CD4-positive, alpha-beta T cell treated with Interleukin-12 subunit alpha and Interleukin-12 subunit beta, for 1 hour (primary cell): ENCODE measurements at places on chromosomes 11 and 22.

- DNase-seq: no peak
Measured at GRCh38 chr11:7964873-7965272, 374 bp downstream of the NLRP10 start.

DNA sequence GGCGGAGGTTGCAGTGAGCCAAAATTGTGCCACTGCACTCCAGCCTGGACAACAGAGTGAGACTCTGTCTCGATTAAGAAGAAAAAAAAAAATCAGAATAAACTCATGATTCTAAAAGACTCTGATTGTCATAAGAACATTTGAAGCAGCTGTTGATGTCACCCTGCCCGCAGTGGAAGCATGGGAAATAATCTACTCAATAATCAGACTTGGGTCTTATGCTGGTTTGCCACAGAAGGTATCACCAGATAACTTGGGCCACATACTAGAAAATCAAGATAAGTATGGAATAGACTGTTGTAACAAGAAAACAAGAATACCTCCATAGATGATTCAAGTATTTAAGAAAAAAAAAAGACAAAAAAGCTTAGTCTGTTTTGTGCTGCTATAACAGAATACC lies 8.2 kb downstream of the CAVIN3 start:
- DNase-seq: no peak

DNA sequence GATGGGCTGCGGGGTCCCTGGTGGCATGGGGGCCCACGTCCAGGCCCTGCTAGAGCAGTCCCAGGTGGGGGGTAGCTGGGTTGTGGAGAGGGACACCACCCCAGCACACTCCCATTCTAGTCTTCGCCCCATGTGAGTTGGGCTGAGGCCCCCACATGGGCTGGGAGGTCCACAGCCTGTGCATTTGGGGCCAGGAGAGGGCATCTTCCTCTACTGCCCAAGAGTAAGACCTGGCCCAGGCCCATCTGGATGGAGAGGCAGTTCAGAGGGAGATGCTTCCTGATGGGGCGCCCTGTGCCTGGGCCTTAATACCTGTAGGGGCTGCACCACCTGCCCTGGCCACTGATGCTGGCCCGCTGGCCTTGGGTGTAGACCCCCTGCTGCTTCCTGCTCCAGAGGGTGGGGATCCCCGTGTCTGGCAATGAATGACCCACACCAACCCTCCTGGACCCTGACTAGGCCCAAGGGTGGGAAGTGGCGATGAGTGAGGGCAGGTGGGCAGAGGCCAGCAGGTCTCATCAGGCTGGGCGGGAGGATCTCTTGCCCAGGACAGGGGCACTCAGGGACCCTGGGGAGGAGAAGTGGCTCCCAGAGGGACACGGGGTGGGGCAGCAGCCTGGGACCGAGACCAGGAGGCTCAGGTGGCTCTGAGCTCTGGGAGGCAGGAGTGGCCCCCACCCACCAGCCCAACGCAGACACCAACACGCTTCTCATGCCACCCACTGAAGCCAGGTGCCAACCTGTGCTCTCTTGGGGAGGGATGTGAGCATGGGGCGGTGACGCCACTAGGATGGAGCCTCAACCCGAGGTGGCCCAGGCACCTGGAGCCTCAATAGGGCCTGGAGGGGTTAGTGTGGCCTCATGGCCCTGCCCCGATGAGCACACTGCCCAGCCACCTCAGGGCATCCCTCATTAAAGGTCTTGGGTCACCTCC lies 17.4 kb upstream of the GNB1L start:
- DNase-seq: no peak

DNA sequence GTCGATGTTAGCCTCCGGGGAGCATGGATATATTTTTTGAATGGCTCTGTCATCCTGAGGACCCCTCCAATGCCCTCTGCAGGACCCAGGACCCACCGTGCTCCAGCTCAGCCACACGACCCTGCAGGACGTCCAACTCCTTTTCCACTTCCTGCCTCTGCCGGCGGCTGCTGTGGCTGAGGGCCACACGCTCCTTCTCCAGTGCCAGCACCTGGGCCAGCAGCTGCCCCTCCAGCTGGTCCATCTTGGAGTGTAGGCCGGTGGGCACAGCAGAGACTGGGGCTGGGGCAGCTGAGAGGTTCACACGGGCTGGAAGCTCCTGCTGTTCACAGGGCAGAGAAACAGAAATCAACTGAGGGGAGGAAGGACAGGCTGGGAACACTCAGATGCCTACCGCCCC lies 15.6 kb downstream of the NPTXR start:
- no peak for DNase-seq

- no peak for DNase-seq
Measured at GRCh38 chr22:27594020-27594419, 207.5 kb downstream of the MN1 start.

- DNase-seq: no peak
Measured at GRCh38 chr11:82194521-82194920, 539.1 kb downstream of the FAM181B start.

DNA sequence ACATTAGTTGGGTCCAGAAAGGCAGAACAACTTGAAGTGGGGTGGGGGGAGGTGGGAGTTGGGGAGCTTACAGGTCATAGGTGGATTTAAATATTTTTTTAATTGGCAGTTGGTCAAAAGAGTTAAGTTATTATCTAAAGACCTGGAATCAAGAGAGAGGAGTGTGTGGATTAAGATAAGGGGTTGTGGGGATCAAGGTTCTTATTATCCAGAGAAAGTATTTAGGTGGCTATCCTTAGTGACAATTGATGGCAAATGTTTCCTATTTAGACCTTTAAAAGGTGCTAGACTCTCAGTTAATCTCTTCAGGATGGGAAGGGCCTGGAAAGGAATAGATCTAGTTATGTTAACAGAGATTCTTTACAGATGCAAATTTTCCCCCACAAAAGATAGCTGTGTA lies 120.7 kb upstream of the OR9Q1 start:
- no peak for DNase-seq

DNA sequence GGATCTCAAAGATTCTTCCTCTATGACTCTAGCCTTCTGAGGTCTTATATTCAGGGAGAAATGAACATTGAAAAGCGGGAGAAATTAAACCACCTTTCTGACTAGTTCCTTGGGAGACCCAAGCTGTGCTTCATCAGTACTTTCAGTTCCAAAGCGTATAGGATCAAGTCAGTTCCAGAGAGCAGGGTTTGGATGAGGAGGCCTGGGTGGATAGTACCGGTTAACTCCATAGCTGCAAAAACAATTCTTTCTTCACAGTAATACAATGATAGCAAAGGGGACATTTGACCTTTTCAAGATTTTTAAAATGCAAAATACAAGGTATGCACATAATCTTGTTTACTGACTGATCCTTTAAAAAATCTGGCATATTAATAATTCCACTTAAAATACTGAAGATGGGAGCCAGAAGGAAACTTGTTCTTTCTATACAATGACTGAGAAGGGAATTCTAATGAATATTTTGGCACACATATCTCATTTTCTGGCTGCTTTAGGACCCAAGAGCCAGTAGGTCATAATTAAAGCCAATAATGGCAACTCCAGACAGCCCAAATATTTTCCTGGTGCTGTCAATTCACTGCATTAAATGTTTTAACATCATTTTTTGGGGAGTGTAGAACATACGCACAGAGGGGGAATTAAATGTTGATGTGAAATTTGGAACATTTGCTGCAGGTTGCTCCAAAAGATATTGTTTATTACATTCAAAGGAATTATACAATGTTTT lies 16.0 kb downstream of the ADM start:
- no peak for DNase-seq

- no peak for DNase-seq
Measured at GRCh38 chr22:19614536-19614863, 90.3 kb upstream of the CLDN5 start.

- no peak for DNase-seq
Measured at GRCh38 chr11:121291896-121292494, 576 bp upstream of the SC5D start.

GRCh38 chr11:12724301-12725054 lies 50.3 kb downstream of the TEAD1 start:
- DNase-seq: no peak

GRCh38 chr11:45846174-45846675 lies 1.1 kb upstream of the CRY2 start:
- no peak for DNase-seq

DNA sequence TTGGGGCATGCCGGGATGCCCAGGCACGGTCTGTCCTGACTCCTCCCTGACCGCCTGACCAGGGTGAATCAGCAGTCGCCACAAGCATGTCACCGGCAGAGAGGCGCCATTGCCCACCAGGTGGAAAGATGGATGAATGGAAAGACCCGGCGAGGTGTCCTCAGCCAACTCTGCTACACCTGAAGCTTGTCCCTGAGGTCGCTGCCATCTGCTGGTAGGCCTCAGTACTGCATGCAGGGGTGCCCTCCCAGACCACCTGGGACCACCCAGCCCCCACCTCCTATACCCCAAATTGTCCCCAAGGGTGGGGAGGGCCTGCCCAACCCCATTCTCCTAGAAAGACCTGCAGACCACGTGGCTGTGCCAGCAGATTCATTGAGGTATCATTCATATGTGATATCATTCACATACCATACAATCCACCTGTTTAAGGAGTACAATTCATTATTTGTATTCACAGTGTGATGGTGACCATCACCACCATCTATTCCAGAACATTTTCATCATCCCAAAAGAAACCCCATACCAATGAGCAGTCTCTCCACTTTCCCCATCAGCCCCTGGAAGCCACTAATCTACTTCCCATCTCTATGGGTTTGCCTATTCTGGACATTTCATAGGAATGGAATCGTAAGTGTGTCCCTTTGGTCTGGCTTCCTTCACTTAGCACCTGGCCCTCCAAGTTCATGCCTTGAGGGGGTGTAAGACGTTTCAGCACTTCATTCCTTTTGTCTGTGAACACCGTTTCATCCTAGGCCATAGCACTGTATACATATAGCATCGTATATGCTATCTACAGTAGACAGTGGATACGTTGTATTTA lies 17.5 kb downstream of the FGF3 start:
- peak; percentile 22 for DNase-seq

DNA sequence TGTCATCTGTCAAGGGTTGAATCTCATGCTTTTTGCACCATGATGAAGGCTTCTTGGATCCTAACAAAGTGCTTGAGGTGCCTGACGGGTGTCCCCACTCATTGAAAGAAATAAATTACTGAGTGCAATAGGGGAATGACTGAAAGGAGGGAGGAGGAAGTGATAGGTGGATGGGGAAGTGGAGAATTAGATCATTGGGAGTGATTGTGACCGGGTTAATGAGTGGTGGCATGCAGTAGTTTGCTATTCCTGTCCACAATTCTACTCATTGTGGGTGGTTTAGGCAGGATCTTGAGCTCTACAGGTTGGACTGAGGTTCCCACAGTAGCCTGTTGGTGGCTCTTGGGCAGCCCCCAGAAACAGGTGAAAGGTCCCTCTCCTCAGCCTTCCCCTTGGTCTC lies 44.3 kb downstream of the THAP12 start:
- no peak for DNase-seq

DNA sequence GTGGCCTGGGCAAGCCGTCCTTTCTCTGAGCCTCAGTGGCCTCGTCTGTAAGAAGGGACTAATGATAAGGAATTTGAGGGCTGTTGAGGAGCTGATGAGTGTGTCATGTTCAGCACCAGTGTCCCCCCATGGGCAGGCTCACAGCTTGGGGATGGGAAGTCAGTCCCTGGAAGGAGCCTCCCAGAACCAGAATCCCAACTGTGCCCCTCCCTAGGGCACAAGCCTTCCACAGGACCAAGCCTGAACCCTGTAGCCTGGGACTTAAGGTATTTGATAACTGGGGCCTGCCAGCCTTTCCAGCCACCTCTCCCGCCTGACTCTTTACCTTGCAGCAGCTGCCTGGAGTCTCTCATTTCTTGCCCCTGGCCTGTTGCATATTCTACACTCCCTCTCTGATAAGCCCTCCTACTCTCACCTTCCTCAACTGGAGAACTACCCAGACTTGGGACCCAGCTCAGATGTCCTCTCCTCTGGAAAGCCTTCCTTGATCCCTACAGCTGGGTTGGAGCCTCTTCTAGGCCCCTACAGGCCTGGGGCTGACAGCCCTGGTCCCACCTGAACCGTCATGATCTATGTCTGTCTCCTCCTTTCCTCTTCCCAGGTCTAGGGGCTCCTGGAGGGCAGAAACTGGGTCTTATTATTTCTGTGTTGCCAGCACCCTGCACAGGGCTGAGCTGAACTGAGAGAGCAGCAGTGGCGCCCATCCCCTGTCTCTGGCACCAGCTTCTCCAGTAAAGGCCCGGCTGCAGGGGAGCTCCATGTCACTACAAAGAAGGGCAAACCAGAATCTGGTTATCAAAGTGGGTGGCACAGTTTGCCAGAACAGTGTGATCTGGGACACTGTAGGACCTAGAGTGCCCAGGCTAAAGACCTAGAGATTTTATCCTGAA lies 1.6 kb downstream of the P2RY2 start:
- DNase-seq: no peak

DNA sequence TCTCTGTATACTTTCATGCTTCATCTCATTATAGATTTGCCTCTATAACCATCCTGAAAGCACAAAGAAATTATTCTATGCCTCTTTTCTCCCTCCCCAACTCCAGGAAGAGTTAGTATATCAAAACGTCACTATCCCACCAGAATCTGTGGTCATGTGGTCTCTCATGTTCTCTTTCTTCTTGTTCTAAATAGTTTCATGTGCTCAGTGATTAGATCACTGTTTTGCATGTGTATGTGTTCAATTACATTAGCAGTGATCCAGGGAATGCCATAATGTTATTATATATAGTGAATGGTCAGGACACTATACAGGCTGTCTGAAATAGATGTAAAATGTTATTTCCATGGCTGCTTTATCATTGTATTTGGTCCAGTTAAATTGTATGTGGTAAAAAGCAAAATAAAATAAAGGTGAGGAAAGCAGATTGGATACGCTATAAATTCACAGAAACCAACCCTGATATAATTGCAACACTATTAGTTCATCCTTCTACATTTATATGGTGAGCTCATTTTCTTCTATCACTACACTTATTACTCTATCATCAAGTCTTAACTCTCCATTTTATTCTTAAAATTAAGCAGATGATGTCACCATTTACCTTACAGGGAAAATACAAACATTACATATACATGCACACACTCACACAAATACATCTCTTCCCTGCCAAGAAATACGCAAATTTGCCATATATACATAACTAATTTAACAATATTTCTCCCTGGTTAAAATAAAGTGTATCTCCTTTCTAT lies 26.9 kb upstream of the ANO5 start:
- no peak for DNase-seq

DNA sequence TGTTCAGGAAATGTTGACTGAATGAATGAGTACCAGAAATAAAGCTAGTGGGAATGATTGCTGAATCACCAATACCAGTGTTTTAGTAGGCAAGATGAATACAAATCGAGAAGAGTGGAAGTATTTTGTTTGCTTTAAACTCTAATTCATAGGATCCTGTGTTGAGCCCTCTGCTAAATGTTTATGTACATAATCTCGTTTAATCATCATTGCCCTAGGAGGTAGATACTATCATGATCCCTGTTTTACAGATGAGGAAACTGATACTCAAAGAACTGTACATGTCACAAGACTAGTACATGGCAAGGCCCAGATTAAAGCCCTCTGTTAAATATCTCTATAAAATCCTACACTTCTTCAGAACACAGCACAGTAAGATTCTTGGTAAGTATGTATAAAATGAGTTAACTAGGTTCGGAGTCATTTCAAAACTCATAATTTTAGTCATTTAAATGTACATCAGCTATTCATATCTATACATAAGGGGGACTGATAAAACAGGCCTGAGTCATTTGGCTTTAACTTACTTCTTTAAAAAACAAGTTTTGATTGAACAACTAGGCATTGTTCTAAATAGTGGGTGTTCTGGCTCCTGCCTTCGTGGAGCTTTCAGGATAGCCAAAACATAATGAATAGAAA lies 97.1 kb downstream of the EXT2 start:
- DNase-seq: no peak

GRCh38 chr11:125164091-125164421 lies 495 bp upstream of the PKNOX2 start:
- no peak for DNase-seq
